ENCODE measurements at places on chromosomes 7 and 10. TPM values are rescaled to one million over a fixed set of nuclear protein-coding genes. Genes with fewer than 3 reads are reported as not detected.
A peak's percentile ranks its signal among the peaks of the same experiment; 100 is the strongest.

Gene MACC1
- 2.6 TPM for total RNA-seq

Gene HGF
- 0.53 TPM for total RNA-seq

Gene CPN1
- total RNA-seq: not detected

Gene VSIR
- 18.8 TPM for total RNA-seq

Gene CREB5
- not detected for total RNA-seq

DNA sequence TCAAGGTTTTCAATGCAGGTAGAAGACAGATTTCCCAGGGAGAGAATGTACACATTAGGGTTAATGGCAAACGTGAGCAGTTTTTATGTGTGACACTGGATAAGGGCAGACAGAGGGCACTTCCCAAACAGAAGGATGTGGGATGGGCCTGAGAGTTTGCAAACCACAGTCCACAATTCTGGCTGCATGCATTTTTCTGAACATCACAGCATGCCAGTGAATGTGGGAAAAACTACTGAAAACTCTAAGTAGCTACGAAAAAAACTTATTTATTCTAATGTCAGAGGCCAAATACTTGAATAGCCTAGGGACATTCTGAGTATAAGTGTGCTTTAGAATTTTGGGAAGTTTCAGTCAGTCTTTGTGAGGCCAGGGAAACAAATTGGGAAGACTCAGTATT is 145.9 kb downstream of the NRCAM start:
- H3K27ac ChIP-seq: no peak overlapping the region
- no peaks in the 10 kb centered on the region for H3K4me1 ChIP-seq
- no peaks in the 10 kb centered on the region for H3K36me3 ChIP-seq

DNA sequence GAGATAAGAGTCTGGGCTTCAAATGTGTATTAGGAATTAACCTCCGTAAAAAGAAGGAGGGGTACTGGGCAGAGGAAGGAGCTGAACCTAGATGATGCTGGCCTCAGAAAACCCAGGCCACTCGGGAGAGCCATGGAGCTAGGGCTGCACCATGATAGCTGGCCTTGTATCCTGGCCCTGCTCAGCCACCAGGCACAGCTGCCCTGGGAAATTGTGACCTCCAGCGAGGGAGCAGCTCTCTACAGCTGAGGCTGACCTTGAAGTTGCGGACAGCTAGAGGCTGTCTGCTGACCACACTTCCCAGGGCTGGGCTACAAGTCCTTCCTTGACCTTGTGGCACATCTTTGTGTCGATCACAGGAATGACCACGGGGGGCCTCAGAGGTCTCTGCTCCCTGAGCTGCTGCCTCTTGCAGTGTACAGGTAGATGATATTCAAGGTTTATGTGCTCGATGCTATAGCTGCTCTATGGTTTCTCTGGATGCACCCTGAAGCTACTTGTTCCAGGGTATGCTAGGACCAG is 38.3 kb upstream of the SLC35B4 start:
- H3K4me3 ChIP-seq: no peak overlapping the region
- no peaks in the 10 kb centered on the region for H3K27me3 ChIP-seq
- no peaks in the 10 kb centered on the region for H3K36me3 ChIP-seq
- no peak overlapping the region for H3K27ac ChIP-seq
- DNase-seq: no peak

GRCh38 chr10:76334255-76334654 is 902.8 kb downstream of the LRMDA start:
- H3K36me3 ChIP-seq: no peaks in the 10 kb centered on the region
- no peaks in the 10 kb centered on the region for H3K4me1 ChIP-seq
- H3K27me3 ChIP-seq: peaks cover 7% of the 10 kb centered on the region
- H3K4me3 ChIP-seq: no peak overlapping the region
- no peak for DNase-seq

GRCh38 chr10:18505456-18506118 is 145.8 kb downstream of the NSUN6 start:
- no peak overlapping the region for H3K4me3 ChIP-seq
- H3K36me3 ChIP-seq: no peaks in the 10 kb centered on the region
- H3K4me1 ChIP-seq: no peaks in the 10 kb centered on the region
- peaks cover 10% of the 10 kb centered on the region for H3K27me3 ChIP-seq
- DNase-seq: no peak

DNA sequence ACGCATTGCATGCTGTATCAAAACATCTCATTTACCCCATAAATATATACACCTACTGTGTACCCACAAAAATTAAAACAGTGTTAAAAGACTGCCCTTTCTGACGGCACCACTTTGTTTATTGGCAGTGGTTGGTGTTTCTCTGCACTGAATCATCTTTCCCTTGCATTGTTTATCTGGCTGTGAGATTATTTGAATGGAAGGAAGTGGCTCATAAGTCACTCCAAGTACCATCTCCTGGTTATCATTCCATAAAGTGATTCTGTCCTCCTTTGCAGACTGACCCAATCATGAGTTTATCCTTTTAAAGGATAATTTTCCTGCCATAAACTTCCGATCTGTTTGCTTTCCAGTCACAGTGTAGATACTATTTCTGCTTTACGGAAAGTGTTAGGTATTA is 183.8 kb downstream of the CAMK1D start:
- H3K4me1 ChIP-seq: peaks cover 16% of the 10 kb centered on the region
- no peaks in the 10 kb centered on the region for H3K27me3 ChIP-seq
- no peaks in the 10 kb centered on the region for H3K36me3 ChIP-seq
- DNase-seq: no peak
- no peak overlapping the region for H3K27ac ChIP-seq

- H3K27ac ChIP-seq: peak overlapping the region; percentile 98
- H3K36me3 ChIP-seq: peaks cover 38% of the 10 kb centered on the region
- peak overlapping the region; percentile 94 for H3K4me3 ChIP-seq
- peaks cover 72% of the 10 kb centered on the region for H3K4me1 ChIP-seq
- H3K27me3 ChIP-seq: no peaks in the 10 kb centered on the region
- peak; percentile 92 for DNase-seq
These were observed 378 bp upstream of the PRKCQ start for GRCh38 chr10:6580279-6581029.

DNA sequence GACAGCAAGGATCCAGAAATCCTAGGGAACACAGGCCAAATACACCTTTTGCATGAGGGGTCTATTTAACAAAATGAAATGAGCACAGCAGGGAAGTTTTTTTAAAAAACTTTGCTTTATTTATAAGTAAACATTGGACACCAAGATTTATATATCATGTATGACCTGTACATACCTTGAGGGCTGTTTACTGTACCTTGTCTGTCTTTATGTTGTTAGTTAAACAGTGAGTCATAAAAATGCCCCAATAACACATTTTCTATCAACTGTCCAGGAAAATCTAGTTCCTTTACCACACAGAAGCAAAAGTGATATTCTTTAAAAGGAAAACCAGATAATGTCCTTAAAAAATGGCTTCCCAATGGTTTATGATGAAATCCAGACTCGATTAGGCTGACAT is 45.1 kb upstream of the AGR3 start:
- H3K4me3 ChIP-seq: no peak overlapping the region
- H3K4me1 ChIP-seq: peaks cover 7% of the 10 kb centered on the region
- H3K27ac ChIP-seq: no peak overlapping the region
- H3K27me3 ChIP-seq: no peaks in the 10 kb centered on the region

GRCh38 chr10:61943674-61944378 is 42.3 kb downstream of the ARID5B start:
- no peaks in the 10 kb centered on the region for H3K27me3 ChIP-seq
- peak; percentile 64 for DNase-seq
- H3K27ac ChIP-seq: peak overlapping the region; percentile 99
- H3K4me1 ChIP-seq: peaks cover 37% of the 10 kb centered on the region
- H3K36me3 ChIP-seq: peaks cover 14% of the 10 kb centered on the region

DNA sequence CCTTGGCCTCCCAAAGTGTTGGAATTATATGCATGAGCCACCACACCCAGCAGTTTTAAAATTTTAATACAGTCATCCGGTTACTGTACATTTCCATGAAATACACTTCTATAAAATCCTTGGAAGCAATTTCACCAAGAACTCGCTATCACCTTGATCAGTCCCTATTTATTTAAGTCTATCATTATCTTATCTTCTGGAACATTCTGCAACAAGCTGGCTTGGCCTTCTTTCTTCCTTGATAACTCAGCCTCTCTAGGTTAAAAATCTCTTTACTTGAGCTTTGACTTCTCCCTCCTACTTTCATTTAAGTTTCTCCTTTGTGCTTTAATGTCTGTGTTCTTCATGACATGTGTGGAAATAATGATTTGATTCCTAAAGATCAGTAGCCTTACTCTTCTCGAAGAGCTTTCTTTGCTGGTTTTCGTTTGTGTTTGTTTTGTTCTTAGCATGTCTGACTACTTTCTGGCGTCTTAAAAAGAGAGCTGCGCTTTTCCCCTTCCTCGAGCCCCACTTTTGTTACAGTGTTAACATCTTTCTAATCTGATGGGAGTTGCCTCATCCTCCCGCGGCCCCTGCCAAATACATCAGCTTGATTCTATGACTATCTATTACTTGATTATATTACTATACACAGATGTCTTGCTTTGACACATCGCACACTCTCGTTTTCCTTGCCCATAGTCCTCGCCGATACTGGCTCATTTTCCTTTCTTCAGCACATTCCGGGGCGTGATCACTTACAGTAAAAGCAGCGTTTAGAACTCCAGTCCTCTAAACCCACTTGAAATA is 11.1 kb upstream of the CALML5 start:
- H3K4me3 ChIP-seq: no peak overlapping the region
- H3K27ac ChIP-seq: no peak overlapping the region
- no peak for DNase-seq
- no peaks in the 10 kb centered on the region for H3K4me1 ChIP-seq
- no peaks in the 10 kb centered on the region for H3K36me3 ChIP-seq

DNA sequence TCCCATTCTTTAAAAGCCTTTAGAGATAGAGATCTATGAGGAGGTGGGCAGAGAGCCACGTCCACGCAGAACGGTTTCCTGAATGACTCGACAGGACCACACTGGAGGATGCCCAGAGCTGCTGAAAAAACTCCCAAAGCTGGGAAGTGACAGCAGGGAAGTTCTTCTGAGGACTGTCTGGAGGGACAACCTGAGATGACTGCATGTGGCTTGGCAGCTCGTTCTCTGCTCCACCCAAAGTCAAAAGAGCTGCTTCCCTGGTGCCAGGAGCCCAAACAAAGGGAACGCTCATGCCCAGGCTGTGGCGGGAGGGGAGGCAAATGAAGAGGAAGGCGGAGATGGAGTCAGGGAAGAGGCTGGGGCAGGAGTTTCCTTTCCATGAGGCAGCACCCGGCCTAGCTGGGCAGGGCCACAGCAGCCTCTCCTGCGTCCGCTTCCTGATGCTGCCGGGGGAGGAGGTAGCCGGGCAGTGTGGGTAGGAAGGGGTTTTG is 95.4 kb downstream of the CCDC3 start:
- H3K27ac ChIP-seq: no peak overlapping the region
- H3K4me3 ChIP-seq: no peak overlapping the region
- no peak for DNase-seq
- H3K4me1 ChIP-seq: no peaks in the 10 kb centered on the region
- peaks cover 17% of the 10 kb centered on the region for H3K27me3 ChIP-seq

DNA sequence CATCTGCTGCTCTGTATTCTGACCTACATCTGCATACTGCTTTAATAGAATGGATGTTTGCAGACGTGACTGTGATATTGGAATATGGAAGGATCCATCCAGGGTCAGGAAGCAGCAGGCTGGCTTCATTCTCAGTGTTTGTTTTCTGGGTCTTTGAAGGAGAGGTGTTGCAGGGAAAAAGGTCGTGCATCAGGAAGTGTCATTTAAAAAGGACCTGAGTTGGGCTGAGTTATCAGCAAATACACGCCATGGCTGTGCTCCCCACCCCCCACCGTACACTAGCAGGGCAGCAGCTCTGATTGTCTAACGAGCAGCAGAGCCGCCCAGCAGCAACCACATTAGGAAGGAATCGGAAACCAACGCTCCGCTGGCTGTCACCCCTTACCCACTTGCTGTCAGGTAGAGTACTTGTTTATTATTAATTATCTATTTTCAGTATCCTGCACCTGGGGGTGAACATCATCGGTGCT is 63.1 kb upstream of the STEAP1B start:
- peak overlapping the region; percentile 83 for H3K4me3 ChIP-seq
- no peak for DNase-seq
- peaks cover 28% of the 10 kb centered on the region for H3K4me1 ChIP-seq
- peaks cover 4% of the 10 kb centered on the region for H3K36me3 ChIP-seq

GRCh38 chr7:140867467-140868462 is 57.0 kb downstream of the BRAF start:
- DNase-seq: no peak
- no peaks in the 10 kb centered on the region for H3K36me3 ChIP-seq

GRCh38 chr10:70258216-70258615 is 25.0 kb upstream of the PPA1 start:
- DNase-seq: no peak
- peaks cover 36% of the 10 kb centered on the region for H3K27me3 ChIP-seq
- H3K27ac ChIP-seq: no peak overlapping the region
- peaks cover 9% of the 10 kb centered on the region for H3K36me3 ChIP-seq
- no peak overlapping the region for H3K4me3 ChIP-seq

- no peaks in the 10 kb centered on the region for H3K4me1 ChIP-seq
- H3K36me3 ChIP-seq: no peaks in the 10 kb centered on the region
- H3K4me3 ChIP-seq: no peak overlapping the region
- no peak for DNase-seq
These were observed 121.1 kb downstream of the C10orf90 start for GRCh38 chr10:126549344-126549743.

GRCh38 chr10:21194510-21194993 is 297.4 kb upstream of the NEBL start:
- no peaks in the 10 kb centered on the region for H3K4me1 ChIP-seq
- H3K27me3 ChIP-seq: peaks cover 3% of the 10 kb centered on the region
- no peak overlapping the region for H3K27ac ChIP-seq
- DNase-seq: no peak
- peaks cover 9% of the 10 kb centered on the region for H3K36me3 ChIP-seq

GRCh38 chr7:70259502-70259901 is 661.2 kb downstream of the AUTS2 start:
- H3K27me3 ChIP-seq: no peaks in the 10 kb centered on the region
- H3K27ac ChIP-seq: no peak overlapping the region
- no peaks in the 10 kb centered on the region for H3K36me3 ChIP-seq
- H3K4me3 ChIP-seq: no peak overlapping the region
- peaks cover 2% of the 10 kb centered on the region for H3K4me1 ChIP-seq

DNA sequence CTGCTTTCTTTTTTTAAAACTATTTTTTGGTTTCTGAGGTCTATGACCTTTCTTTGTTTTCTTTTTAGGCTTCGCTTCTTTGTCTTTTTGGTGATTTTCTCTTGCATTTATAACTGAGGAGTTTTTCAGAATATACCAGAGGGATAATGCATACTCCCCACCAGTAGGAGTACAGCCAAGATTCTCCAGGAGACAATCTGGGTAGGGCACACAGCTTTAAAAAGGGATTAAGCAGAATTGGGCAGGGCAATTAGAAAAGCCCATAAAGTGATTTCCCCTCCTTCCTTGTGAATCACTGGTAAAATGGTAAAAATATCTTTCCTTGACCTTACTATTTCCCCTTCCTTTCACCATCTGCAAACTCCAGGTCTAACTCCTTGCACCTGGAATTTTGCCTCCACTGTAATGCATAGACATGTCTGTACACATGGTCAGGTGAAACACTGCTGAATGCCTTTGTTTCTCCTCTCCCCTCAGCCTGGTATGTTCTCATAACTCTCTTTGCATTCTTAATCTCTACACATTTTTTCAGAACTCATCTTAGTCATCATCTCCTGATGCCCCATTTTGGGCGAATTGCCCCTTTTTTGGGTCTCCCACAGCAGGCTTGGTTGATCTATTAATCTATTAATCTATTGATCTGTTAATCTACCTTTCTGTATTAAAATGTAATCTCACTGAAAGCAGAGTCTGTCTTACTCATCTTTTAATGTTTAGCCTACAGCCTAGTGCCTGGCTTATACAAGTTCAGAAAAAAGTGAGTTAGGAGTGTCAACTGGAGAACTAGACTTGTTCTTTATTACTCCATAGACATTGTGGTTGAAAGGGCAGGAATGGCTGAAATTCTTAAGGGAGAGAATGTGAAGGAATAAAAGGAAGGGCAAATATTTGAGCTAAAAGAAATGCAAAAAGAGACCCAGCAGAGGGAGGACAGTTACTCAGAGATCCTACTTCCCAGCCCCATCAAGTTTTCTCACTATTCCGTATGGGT is 64.6 kb downstream of the MDFIC start:
- DNase-seq: no peak
- H3K4me1 ChIP-seq: peaks cover 14% of the 10 kb centered on the region
- H3K4me3 ChIP-seq: no peak overlapping the region
- H3K27ac ChIP-seq: no peak overlapping the region
- peaks cover 25% of the 10 kb centered on the region for H3K36me3 ChIP-seq
